Cerebellar cortex (tissue), 1 donor: ENCODE measurements at places on chromosomes 16 and 17.

DNA sequence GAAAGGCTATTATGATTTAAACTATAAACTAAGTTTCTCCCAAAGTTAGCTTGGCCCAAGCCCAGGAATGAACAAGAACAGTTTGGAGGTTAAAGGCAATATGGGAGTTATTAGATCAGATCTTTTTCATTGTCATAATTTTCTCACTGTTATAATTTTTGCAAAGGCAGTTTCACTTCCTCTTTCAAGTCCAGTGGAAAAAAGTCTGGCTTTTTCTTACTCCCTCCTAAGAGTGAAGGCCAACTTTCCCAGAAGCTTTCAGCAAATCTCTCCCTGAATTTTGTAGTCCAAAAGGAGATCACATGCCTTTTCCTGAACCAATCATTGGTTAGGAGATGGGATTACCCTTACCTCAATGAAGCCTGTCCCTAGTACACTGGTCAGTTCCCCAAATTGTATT is 9.1 kb upstream of the BLMH start:
- no peak for DNase-seq

DNA sequence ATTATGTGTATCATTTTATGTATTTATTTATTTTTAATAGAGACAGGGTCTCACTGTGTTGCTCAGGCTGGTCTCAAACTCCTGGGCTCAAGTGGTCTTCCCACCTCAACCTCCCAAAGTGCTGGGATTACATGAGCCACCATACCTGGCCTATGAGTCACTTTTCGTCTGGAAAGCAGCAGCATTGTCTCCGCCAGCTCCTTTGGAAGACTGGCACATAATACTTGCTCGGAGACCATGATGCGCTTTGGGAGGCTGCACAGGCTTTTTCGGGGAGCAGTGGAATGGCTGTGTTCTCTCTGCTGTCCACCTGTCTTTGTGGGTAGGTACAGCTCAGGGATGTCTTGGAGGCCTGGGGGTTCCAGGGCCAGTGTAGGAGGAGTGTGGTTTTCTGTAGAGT is 102.2 kb downstream of the AATF start:
- DNase-seq = no peak

DNA sequence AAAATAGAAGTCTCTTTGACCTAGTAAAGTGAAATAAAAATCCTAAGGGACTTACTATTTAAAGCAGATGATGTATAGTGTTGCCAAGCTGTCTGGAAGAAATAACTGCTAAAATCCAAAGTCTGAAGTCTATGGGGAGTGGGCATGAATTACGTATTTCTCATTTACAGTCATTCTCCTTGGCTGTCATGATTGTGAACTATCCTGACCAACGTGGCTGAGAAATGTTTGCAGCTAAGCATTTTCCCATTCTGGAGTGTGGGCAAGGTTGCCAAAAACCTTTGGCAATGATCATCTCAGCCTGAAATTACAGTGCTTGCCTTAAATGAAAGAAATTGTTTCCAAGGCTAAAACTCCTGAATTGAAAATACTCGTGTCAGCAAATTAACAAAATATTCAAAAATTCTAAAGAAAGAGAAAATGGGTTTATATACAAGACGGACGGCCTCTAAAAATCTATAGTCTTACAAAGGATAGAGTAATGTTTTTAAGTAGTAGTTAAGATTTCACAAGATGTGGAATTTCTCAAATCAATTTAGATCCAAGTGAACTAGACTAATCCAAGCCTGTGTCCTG is 77.0 kb downstream of the CACNG1 start:
- DNase-seq = peak; percentile 77

GRCh38 chr16:70687102-70687511 is 1.3 kb upstream of the MTSS2 start:
- DNase-seq = no peak

DNA sequence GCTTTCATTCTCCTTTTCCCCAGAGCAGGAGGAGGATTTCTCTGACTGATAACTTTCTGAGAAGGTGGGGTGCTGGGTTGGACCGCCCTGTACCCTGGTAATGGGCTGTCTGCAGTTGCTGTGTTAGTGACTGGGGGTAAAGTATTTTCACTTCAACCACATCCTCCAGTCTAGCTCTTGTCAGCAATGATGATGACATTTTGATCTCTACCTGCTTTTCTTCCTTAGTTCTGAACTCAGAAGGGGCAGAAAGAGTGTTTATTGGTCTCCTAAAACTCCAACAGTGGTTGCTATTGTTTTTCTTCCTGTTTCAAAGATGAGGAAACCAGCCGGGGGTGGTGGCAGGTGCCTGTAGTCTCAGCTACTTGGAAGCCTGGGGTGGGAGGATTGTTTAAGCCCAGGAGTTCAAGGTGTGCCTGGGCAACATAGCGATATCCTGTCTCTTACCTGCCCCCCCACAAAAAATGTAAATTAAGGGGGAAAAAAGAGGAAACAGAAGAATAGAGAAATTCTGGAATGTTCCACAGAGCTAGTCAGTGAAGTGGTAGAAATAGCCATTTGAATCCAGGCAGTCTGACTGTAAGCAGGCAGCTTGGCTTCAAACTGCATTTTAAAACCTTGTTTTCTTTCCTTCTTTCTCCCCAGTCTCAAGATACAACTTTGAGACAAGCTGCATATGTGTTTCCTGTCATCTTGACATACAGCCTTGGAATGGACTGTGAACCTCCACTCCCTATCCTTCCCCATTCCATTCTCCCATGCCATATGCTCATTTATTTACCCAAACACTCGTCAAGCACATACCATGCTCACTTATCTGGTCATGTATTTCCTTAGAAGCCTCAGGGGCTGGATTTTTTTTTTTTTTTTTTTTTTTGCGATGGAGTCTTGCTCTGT is 3.3 kb upstream of the N4BP1 start:
- DNase-seq = no peak

- no peak for DNase-seq
These were observed 7.7 kb upstream of the AKTIP start for GRCh38 chr16:53510704-53511070.

DNA sequence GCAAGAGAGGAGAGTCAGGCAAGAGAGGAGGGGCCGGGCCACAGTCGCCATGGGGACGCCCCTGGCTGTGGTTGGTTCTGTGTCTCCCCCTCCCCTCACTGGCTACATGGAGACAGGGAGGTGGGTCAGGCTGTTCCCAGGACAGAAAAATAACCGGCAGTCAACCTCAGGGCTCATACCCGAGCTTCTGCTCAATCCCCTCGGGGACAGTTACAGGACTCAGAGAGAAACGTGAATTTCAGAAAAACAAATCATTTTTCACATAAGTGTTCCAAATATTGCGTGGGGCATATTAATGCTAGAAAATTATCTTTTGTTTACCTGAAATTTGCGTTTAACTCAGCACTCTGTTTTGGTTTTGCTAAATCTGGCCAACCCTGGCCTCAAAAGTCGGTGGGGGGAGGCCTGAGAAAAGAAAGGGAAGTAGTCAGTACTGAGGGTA is 22.2 kb upstream of the CPSF4L start:
- no peak for DNase-seq

- peak; percentile 58 for DNase-seq
These were observed 11.4 kb downstream of the CFAP97D1 start for GRCh38 chr17:43791589-43791988.

DNA sequence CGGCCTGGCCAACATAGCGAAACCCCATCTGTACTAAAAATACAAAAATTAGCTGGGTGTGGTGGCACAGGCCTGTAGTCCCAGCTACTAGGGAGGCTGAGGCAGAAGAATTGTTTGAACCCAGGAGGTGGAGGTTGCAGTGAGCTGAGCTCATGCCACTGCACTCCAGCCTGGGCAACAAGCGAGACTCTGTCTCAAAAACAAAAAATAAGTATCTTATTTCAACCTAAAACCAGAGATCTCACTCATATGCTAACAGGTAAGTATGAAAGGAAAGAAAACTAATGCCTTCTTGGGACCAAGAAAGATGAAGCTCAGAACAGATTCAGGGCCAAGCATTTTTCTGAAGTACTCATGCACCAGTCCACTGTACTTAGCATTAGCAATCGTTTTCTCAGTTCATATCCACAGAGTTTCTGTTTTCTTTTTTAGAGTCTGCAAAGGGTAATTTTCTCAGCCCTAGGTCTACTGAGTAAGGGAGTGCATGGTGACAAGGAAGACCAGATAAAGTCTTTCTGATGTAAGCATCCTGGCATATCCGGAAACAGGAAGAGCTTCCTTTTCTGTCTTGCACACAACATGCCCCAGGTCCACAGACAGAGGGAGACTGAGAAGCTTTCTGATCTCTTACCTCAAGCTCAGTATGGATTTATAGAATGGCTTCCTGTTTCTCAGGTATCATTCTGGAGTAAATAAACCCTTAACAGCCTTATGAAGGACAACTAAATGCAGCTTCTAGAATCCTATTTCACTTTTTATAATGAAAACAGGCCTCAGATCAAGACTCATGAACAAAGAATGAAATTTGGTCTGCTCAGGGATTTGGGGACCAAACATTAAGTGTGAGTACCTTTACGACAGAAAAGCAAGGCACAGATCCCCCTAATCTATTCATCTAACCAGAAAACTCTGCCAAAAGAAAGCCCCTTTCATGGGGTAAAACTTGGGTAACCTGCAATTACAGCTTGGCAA is 38.7 kb upstream of the FOXJ1 start:
- DNase-seq = no peak

GRCh38 chr17:28228109-28228840 is 90.7 kb upstream of the TMEM97 start:
- DNase-seq = no peak

DNA sequence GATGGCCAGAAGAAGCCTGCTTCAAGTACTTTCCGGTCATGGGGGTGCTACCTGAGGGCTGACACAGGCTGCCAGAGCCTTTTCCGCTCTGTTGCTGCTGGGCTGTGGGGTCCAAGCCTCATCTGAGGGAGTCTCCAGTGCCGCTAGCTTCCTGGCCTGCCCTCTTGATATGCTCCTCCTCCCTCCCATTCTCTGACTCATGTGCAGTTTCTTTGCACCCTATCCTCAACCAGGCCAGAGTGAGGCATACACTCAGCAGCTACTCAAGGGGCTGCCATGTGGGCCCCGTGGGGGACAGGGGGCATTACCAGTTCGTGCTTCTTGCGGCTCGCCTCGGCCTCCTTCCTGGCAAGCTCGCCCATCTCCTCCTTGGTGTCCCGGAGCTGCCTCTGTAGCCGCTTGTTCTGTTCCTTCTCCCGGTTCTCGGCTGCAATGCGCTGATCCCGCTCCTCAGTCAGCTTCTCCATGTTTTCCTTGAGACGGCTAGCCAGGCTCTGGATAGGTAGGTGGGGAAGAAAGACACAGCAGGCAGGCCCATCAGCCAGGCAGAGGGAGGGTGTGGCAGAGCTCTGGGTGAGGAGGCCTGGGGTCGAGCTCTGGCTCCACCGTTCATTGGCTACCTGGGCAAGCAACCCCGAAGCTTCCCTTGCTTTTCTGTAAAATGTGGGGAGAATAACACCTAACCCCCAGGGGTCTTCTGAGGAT is 43.8 kb downstream of the PIPOX start:
- no peak for DNase-seq

GRCh38 chr17:82237746-82238471 is 9.1 kb downstream of the SLC16A3 start:
- no peak for DNase-seq

DNA sequence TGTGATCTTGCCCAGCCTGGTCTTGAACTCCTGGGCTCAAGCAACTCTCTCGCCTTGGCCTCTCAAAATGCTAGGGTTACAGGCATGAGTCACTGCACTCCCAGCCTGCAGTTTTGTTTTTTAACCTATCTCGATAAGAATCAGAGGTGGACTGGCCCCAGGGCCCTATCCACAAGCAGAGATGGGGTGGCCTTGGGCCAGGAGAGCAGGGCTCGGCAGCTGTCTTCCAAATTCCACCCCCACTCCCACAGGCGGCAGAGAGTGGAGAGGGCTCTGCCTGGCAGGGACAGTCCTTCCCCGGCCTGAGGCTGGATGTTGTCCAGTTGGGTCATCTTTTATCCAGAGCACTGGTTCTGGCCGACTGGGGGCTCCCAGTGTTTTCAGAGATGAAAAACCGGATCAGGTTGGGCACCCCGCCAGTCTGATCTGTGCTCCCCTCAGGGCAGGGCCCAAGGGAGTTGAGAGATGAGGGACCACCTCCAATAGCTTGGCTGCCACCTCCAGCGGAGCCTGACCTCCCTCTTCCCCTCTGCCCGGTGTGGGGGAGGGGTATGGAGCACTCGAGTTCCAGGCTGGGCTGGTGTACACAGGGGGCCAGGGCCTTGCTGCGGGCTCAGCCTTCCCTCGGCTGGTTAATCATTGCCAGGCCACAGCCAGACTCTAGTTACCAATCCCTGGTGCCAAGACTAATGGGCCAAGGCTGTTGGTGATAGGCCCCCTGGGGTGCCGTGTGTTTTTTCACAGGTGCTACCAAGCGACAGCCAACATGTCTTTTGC is 30.3 kb upstream of the MYO15B start:
- DNase-seq = peak; percentile 88

DNA sequence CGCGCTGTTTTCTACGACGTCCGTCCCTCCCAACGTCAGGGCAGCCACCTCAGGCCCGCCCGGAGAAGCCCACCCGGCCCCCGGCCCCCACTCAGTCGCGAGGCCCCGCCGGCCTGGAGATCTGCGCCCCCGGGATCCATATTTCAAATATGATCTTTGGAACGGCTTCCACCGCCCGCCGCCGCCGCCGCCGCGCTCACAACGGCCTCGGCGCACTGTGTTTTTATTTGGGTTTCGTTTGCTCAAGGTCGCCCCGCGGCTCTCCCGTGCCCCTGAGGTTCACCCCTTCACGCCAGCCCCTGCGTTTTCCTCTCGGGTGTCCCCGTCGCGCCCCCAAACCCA is 4.2 kb upstream of the CBX4 start:
- DNase-seq = no peak
